ENCODE measurements at places on chromosomes 2 and 18.

- DNase-seq: no peak
Observed at GRCh38 chr2:120741571-120742561, 6.2 kb downstream of the GLI2 start.

DNA sequence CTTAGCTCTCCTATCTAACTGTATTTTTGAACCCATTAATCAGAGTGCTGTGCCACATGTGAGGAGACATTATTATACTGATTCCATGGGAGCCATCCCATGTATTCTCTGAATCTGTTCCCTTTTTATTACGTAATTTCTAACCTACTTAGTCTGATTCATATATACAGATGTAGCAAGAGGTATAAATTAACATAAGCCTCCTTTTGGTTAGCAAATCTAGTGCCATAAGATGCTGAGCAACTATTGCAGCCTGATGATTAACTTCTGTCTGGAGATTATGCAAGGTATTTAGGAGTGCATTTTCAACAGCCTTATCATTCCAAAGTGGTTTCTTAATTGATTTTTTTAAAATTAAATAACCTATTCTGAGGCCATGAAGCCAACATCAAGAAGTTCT is 114.1 kb upstream of the MSH2 start:
- DNase-seq: no peak

GRCh38 chr2:143828763-143829537 is 691.0 kb downstream of the ZEB2 start:
- DNase-seq: no peak

DNA sequence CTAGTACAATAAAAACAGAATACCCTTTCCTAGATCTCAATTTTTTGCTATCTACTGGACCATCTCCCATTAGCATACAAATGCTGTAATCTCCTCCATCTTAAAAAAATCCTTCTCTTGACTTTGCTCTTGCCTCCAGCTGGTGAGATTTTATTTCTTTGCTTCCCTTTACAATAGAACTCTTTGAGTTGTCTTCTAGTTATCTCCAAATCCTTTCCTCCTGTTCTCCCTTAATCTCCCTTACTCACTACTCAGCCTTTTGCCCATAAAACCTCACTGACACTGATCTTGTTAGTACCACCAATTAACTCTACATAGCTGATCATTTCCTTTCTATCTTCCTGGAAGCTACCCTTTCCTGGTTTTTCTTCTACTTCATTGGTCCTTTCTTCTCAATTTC is 63.5 kb upstream of the FRZB start:
- DNase-seq: no peak

- no peak for DNase-seq
Observed at GRCh38 chr2:30960213-30960612, 153.0 kb upstream of the CAPN13 start.

GRCh38 chr18:26826656-26827235 is 38.8 kb downstream of the AQP4 start:
- DNase-seq: no peak

GRCh38 chr2:197037863-197038398 is 111.4 kb upstream of the PGAP1 start:
- no peak for DNase-seq

DNA sequence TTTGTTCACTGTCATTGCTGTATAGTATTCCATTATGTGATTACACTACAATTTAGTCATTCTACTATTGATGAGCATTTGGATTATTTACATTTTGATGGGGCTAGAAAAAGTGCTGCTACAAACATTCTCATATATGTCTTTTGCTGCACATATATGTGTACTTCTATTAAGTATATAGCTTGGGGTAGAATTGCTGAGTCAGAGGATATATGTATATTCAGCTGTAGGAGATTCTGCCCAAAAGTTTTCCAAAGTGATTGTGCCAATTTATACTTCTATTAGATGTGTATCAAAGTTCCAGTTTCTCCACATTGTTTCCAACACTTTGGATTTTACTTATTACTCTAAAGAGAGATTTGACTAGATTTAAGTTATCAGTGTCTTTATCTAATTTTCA is 101.7 kb upstream of the UGP2 start:
- no peak for DNase-seq

GRCh38 chr2:187188783-187189631 is 259.0 kb downstream of the CALCRL start:
- no peak for DNase-seq

GRCh38 chr2:235505181-235505741 is 11.4 kb downstream of the AGAP1 start:
- no peak for DNase-seq

Measured in activated CD4-positive, alpha-beta T cell treated with anti-CD3 and anti-CD28 coated beads for 1 hour (primary cell).